Inflammatory macrophage treated with lipopolysaccharide for 4 hours (primary cell): ENCODE measurements at places on chromosomes 7 and 10.
A peak's percentile ranks its signal among the peaks of the same experiment; 100 is the strongest.

DNA sequence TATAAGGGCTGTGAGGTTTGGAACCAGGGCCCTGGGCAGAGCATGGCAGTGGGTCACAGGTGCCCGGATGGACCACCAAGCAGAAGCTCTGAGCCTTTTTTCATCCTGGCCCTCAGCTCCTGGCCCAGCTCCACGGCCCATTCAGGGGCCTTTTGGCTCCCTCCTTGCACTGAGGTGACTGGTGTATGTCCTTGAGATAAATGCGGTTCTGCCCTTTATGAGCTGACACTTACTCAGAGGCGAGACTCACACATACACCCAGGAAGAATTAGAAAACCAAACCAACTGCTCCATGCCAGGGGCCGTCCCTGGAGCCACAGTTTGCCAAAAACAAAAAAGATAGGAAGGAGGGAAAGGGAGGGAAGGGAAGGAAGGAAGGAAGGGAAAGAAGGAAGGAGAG lies 49.7 kb downstream of the CUZD1 start:
- no peak for DNase-seq

GRCh38 chr10:48384699-48384982 lies 78.2 kb downstream of the MAPK8 start:
- no peak for DNase-seq

DNA sequence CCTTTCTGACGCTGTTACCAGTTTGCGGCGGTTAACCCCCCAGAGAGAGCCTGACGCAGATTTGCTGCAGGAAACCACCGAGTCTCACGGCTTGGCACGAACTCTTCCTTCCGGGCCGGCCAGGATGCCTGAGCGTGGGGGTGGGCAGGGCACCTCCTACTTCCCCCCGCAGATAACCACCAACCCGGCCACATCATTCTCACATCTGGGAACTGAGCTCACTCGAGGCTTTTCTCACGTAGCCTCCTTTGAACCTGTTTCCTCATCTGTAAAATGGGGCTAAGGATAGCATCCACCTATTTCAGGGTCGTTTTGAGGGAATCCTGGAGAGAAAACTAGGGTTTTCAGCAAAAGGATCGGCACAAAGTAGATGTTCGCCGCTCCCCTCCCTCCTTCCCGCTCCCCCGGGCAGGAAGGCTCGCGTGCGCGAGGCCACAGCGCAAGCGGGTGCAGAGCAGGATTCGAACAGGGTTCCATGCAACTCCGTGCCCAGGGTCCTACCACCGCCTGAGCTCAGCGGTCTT lies 23.6 kb downstream of the DDIT4 start:
- DNase-seq = peak; percentile 96

DNA sequence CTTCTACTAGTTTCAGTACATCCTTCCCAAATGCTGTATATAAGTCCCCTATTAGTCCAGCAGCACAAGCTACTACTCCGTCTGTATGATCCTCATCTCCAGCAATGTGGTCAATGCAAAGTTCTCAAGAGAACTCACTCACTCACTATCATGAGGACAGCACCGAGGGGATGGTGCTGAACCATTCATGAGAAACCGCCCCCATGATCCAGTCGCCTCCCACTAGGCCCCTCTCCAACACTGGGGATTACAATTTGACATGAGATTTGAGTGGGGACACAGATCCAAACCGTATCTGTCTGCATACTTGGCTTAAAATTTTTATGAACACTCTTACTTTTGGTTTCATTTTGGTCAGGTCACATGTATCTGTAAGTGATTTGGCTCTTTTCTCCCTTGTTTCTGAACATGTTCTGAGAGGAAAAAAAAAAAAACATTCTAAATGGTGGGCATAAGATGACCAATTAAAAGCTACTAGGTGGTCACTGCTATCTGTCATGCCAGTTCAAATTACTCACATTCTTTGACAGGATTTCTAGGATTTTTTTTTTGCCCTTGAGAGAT lies 60.1 kb downstream of the ZNF783 start:
- DNase-seq = no peak

- no peak for DNase-seq
Observed at GRCh38 chr7:83413424-83413823, 235.5 kb downstream of the SEMA3E start.

GRCh38 chr7:93165447-93165846 lies 17.3 kb upstream of the SAMD9L start:
- peak; percentile 92 for DNase-seq
